ENCODE measurements at places on chromosomes 16 and 17.
A peak's percentile ranks its signal among the peaks of the same experiment; 100 is the strongest.

- no peaks in the 10 kb centered on the region for H3K27me3 ChIP-seq
- H3K36me3 ChIP-seq: no peaks in the 10 kb centered on the region
- no peak for DNase-seq
- peak overlapping the region; percentile 7 for H3K27ac ChIP-seq
These were observed 239.4 kb downstream of the MRTFB start for GRCh38 chr16:14310519-14310991.

GRCh38 chr17:28648698-28649097 lies 3.7 kb upstream of the BLTP2 start:
- no peak overlapping the region for H3K4me3 ChIP-seq
- H3K27me3 ChIP-seq: no peaks in the 10 kb centered on the region
- no peak overlapping the region for H3K27ac ChIP-seq
- no peak for DNase-seq

DNA sequence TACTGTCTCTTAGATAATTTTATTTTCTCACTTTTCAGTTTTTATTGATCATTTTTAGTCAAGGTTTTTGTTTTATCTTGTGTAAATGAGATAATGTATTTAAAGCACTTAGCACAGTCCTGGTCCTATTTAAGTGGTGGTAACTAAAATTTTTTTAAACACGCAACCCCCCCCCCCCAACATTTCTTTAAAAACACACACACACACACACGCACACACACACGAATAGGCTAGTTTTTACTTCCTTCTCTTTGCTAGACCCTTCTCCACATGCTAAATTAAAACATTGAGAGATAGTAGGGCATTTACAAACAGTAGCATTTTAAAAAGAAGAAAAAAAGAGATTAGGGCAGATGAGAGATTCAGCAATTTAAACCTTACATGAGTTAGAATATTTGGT lies 5.0 kb downstream of the NFATC3 start:
- H3K27ac ChIP-seq: no peak overlapping the region

- H3K27ac ChIP-seq: no peak overlapping the region
- no peak overlapping the region for H3K4me3 ChIP-seq
- no peaks in the 10 kb centered on the region for H3K4me1 ChIP-seq
- H3K36me3 ChIP-seq: no peaks in the 10 kb centered on the region
These were observed 71.8 kb upstream of the DOC2B start for GRCh38 chr17:253091-253846.

DNA sequence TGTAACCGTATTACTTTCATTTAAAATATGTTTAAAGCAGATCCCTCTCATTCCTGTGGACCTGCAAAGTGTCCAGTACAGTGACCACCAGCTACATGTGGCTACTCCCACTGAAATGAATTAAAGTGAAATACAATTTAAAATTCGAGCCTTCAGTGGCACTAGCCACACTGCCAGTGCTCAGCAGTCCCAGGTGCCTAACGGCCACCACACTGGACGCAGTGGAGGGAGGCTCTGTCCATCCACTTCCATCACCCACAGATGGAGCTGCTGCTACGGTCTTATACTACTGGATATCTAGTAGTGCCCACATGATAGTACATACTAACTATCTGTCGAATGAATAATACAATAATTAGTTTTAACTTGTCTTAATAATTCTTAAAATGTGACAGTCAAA lies 2.3 kb upstream of the CBX2 start:
- H3K4me3 ChIP-seq: no peak overlapping the region
- no peaks in the 10 kb centered on the region for H3K36me3 ChIP-seq
- H3K27ac ChIP-seq: no peak overlapping the region
- H3K27me3 ChIP-seq: peaks cover 61% of the 10 kb centered on the region
- H3K4me1 ChIP-seq: peaks cover 25% of the 10 kb centered on the region

- H3K4me1 ChIP-seq: peaks cover 57% of the 10 kb centered on the region
- DNase-seq: no peak
- no peak overlapping the region for H3K27ac ChIP-seq
- no peaks in the 10 kb centered on the region for H3K27me3 ChIP-seq
These were observed 26.2 kb upstream of the FOXK2 start for GRCh38 chr17:82493226-82493781.

DNA sequence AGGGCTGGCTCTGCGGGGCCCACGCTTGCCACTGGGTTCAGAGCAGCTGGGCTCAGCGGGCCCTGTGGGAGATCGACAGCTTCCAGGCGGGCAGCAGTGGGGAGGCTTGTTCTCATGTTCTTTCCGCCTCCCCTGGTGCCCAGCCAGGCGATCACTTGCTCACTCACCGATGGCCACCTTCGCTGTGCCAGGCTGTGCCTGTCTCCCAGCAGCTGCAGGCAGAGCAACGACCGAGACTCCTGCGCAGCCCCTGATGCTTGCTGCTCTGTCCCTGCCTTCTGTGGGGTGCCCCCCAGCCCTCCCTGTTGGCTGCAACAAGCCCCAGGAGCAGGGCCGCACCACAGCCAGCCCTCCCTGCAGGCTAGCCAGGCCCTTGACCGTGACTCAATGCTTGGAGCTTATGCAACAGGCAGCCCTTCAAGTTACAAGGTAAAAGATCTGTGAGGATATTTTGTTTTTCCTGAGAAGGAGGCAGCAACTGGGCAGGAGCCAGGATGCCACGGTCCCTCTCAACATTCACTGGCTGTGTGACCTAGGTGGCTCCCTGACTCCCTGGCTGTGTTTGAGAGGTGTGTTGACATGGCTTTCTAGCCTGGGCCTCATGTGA lies 9.6 kb upstream of the SPNS2 start:
- no peaks in the 10 kb centered on the region for H3K27me3 ChIP-seq
- no peak for DNase-seq
- H3K4me1 ChIP-seq: no peaks in the 10 kb centered on the region
- no peaks in the 10 kb centered on the region for H3K36me3 ChIP-seq
- no peak overlapping the region for H3K27ac ChIP-seq
- no peak overlapping the region for H3K4me3 ChIP-seq

GRCh38 chr17:55634702-55635101 lies 88.0 kb downstream of the TMEM100 start:
- H3K36me3 ChIP-seq: no peaks in the 10 kb centered on the region
- H3K27ac ChIP-seq: no peak overlapping the region
- H3K27me3 ChIP-seq: no peaks in the 10 kb centered on the region
- H3K4me1 ChIP-seq: peaks cover 24% of the 10 kb centered on the region

GRCh38 chr17:30290077-30290476 lies 1.7 kb downstream of the BLMH start:
- H3K36me3 ChIP-seq: peaks cover 22% of the 10 kb centered on the region
- H3K4me3 ChIP-seq: peak overlapping the region; percentile 91
- no peak for DNase-seq
- peaks cover 22% of the 10 kb centered on the region for H3K4me1 ChIP-seq
- no peak overlapping the region for H3K27ac ChIP-seq

GRCh38 chr17:43679911-43680310 lies 18.2 kb upstream of the MEOX1 start:
- DNase-seq: no peak
- H3K36me3 ChIP-seq: no peaks in the 10 kb centered on the region
- no peaks in the 10 kb centered on the region for H3K27me3 ChIP-seq
- H3K27ac ChIP-seq: no peak overlapping the region
- peaks cover 27% of the 10 kb centered on the region for H3K4me1 ChIP-seq

DNA sequence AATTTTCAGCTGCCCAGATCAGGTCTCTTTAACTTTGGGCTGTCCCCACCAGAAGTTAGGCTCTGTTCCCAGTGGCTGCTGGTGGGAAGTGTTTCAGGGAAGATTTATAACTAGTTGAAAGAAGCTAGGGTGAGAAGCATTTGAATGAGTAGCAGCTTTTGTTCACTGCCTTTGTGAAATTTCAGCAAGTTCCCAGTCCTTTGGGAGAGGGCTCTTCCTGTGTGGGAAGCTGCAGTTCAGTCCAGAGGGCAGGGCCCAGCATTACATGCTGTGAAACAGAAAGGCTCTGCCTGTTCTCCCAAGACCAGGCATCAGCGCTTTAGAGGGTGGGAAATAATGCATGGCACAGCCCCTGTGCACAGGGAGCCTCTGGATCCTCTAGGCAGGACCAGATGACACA lies 17.8 kb downstream of the PROCA1 start:
- H3K27ac ChIP-seq: no peak overlapping the region
- H3K36me3 ChIP-seq: peaks cover 100% of the 10 kb centered on the region
- H3K27me3 ChIP-seq: no peaks in the 10 kb centered on the region
- no peaks in the 10 kb centered on the region for H3K4me1 ChIP-seq

GRCh38 chr16:8949536-8950418 lies 13.9 kb downstream of the USP7 start:
- no peak overlapping the region for H3K27ac ChIP-seq
- peaks cover 69% of the 10 kb centered on the region for H3K4me1 ChIP-seq
- H3K27me3 ChIP-seq: no peaks in the 10 kb centered on the region
- no peak for DNase-seq
- H3K4me3 ChIP-seq: no peak overlapping the region

DNA sequence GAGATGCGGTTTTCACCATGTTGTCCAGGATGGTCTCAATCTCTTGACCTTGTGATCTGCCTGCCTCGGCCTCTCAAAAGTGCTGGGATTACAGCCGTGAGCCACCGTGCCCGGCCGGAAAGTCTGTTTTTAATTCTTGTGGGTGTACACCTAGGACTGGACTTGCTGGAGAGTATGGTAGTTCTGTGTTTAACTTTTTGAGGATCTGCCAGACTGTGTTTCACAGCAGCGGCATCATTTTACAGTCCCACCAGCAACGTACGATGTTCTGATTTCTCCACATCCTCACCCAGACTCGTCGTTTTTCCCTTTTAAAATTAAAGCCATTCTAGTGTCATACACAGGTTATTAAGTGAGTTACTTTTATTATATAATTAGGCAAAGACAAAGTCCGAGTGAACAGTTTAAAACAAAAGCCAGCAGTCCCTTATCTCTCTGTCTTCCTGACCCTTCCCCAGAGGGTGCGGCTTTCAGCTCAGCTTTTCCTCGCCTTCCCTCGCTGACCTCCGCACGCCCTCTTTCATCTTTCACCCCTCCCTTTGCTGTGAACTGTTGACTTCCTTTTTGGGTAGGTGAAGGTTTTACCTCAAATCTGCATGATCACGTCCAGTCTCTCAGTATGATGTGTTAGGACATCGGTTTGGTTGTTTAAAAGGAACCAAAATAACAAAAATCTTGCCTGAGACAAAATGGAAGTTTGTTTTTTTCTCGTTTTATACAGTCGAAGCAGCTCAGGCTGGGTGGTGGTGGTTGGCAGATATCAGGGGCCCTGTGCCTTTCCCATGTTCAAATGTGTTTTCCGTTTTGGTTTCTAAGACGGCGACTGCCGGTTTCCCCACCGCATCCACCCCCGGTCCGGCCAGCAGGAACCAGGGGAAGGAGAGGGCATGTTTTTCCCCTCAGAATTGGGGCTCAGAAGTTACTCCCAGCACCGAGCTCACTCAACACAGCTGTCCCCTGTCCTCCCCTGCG lies 18.0 kb downstream of the FAM234A start:
- H3K4me3 ChIP-seq: no peak overlapping the region
- DNase-seq: no peak
- no peaks in the 10 kb centered on the region for H3K4me1 ChIP-seq
- no peak overlapping the region for H3K27ac ChIP-seq

DNA sequence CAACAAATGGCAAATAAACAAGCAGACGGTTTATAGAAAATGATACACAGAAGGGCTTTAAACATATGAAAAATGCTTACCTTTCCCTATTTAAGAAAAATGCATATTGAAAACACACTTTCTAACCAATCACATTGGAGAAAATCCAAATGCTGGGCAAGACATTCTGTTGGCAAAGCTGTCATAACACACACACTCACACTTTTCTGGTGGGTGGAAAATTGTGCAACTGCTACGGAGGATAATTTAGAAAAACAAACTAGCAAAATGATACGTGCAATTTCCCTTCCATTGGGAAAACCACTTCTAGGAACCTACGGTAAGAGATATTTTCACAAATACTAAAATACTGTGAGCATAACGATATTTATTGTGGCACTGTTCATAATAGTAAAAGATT lies 9.8 kb upstream of the MYH3 start:
- H3K4me3 ChIP-seq: no peak overlapping the region
- no peaks in the 10 kb centered on the region for H3K36me3 ChIP-seq
- no peaks in the 10 kb centered on the region for H3K27me3 ChIP-seq
- DNase-seq: no peak
- H3K4me1 ChIP-seq: no peaks in the 10 kb centered on the region

DNA sequence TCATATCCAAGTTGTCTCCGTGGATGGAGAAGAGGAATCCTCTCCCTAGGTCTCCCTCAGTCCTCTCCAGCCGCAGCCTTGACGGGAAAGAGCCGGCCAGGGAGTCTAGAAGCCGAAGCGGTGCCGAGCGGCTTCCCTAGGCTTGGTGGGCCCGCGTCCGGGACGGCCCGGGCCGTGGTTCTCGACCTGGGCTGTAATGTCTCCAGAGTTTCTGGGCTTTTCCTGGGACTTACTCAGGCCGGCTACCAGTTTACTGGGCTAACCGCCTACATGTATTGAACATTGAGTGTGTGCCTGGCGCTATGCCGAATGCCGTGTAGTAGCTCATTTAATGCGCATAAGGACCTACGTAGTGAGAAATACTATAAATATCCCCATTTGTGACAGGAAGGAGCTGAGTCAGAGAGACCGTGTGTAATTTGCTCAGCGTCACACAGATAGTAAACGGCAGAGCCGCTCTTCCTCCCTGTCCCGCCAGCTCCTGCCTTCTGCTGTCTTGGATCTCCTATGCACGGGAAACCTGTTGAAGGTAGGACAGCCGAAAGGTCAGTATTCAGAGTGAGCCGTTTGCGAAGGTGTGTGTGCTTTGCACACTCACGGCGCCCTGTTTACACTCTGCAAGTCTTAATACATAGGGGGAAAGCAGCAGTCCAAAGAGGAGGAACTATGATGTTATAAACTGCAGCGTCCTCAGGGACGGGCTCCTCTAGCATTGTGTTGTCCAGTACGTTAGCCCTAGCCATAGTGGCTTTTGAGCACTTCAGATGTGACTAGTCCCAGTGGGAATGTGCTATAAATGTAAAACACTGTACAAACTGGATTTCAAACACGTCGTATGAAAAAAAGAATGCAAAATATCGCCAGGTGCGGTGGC lies 723 bp upstream of the SPAG5 start:
- H3K27ac ChIP-seq: peak overlapping the region; percentile 95
- peak; percentile 80 for DNase-seq
- H3K27me3 ChIP-seq: no peaks in the 10 kb centered on the region
- peaks cover 23% of the 10 kb centered on the region for H3K4me1 ChIP-seq
- H3K4me3 ChIP-seq: peak overlapping the region; percentile 64
- H3K36me3 ChIP-seq: peaks cover 4% of the 10 kb centered on the region

DNA sequence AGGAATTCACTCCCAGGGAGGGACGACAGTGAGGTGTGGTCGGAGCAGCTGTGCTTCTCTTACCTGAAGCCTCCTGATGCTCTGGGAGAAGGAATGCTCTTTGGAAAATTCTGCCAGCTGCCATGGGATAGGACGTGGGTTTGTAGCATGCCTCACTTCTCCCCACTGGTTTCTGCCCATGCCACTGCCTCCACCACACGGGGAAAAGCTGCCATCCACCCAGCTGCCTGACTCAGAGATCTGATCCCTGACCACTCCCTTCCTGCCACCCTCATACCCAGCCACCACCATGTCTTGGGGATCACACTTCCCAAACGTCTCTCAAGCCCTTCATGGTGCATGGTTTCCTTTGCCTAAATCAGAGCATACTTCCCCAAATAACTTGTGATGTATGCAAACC lies 80.0 kb downstream of the CPPED1 start:
- no peaks in the 10 kb centered on the region for H3K27me3 ChIP-seq
- H3K36me3 ChIP-seq: no peaks in the 10 kb centered on the region
- H3K27ac ChIP-seq: no peak overlapping the region
- H3K4me1 ChIP-seq: peaks cover under 1% of the 10 kb centered on the region
